ENCODE measurements at places on chromosomes 11 and 22.
A peak's percentile ranks its signal among the peaks of the same experiment; 100 is the strongest.

GRCh38 chr11:5625281-5625680 is 480 bp downstream of the TRIM34 start:
- DNase-seq, result no peak

DNA sequence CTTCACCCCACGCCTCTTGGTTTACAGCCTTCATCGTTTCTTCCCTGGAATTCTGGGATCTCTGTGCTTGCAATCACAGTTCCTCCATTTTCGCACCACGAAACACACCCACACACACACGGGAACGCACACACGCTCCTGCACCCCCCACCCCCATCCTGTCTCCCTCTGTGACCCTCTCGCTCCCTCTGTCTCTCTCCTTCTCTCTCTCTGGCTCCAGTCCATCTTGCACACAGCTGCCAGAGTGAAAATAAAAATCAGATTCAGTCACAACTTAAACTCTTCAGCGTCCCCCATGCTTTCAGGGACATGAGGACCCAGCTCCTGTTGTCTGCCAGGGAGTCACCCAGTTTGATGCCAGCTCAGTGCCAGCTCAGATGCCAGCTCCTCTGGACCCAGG is 3.0 kb downstream of the GAL start:
- no peak for DNase-seq

DNA sequence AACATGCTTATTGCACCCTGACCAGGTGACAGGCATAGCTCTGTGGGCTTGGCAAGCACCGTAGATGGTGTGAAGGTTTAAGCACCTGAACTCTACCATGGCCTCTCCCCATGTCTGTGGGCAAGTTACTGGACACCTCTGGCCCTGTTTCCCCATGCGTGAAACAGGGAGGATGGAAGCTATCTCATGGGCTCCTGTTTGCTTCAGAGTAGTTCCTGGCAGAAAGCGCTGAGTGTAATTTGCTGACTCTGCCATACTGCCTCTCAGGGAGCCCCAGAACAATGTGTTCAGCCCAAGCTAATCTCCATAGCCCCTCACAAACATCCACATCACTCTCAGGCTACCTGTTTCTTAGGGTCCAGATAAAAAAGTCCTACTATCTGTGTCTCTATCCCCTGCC is 2.4 kb downstream of the CBX6 start:
- DNase-seq, result no peak

GRCh38 chr11:127464325-127464724 is 463.8 kb upstream of the KIRREL3 start:
- no peak for DNase-seq

DNA sequence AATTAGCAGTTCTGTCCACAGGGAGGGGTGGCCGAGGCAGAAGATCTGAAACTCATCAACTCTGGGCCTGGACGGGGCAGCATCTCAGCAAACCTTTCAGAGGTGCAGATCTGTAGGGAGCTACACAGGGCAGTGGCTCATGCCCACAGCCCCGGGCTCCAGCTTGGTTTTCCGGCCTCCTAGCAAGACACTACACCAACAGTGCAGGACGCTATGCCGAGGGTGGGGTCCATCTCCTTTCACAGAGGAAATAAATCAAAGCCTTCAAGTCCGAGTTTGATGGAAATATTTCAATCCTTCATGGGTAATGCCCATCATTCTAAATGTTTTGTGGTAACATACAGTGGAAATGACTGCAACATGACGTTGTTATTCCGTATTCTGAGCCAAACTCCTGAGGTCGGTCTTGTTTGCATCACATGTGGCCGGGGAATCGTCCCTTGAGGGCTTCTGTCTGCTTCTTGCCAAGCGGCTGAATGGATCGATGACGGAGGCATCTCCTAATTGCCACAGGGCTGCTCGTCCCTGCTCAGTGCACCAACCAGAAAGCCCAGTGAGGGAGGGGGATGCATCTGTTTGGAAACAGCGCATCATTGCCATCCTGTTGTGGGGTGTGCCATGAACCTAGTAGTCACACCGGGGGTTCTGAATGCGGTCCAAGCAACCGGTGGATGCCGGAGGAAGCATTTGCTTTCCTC is 30.0 kb downstream of the LINC01488 start:
- no peak for DNase-seq

DNA sequence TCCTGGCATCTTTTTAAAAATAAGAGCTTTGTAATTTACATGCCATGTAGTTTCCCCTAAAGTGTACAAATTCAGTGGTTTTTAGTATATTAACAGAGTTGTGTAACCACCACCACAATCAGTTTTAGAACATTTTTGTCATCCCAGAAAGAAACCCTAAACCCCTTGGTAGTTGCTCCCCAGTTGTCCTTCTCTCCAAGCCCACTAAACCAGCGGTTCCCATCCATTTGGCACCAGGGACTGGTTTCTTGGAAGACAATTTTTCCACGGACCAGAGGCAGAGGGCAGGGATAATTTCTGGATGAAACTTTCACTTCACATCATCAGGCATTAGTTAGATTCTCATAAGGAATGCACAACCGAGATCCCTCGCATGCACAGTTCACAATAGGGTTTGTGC is 22.6 kb downstream of the CABIN1 start:
- no peak for DNase-seq

- no peak for DNase-seq
These were observed 9.1 kb upstream of the SESN3 start for GRCh38 chr11:95239871-95240649.

DNA sequence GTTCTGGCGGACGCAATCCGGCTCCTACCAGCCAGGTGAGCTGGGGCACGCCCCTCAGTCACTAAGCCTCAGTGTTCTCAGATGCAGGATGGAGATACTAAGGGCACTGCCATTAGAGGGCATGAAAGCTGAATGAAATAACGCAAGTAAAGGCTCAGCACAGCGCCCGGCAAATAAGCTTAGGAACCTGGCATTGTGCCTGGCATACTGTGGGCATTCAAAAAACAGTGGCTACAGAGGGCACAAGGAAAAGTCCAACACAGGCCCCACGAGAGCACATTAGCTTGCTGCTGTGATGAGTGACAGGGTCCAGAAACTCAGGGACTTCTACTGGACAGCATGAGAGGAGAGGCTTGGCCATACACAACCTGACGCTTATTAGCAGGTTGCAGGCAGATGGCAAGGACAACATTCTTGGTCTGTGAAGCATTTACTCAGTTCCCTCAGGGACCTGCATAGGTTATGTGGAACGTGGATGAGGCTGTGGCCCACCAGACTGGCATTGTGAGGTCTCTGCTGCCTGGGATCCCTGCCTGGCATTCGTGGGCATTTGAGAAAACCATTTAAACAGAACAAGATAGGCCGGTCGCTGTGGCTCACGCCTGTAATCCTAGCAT is 12.2 kb downstream of the TXN2 start:
- DNase-seq, result no peak

- DNase-seq, result no peak
These were observed 84.8 kb downstream of the SNX19 start for GRCh38 chr11:130831506-130831905.

GRCh38 chr11:69497221-69497787 is 15.8 kb downstream of the LINC01488 start:
- DNase-seq, result peak; percentile 54

- no peak for DNase-seq
These were observed 295.9 kb upstream of the ANO5 start for GRCh38 chr11:21896746-21897602.

DNA sequence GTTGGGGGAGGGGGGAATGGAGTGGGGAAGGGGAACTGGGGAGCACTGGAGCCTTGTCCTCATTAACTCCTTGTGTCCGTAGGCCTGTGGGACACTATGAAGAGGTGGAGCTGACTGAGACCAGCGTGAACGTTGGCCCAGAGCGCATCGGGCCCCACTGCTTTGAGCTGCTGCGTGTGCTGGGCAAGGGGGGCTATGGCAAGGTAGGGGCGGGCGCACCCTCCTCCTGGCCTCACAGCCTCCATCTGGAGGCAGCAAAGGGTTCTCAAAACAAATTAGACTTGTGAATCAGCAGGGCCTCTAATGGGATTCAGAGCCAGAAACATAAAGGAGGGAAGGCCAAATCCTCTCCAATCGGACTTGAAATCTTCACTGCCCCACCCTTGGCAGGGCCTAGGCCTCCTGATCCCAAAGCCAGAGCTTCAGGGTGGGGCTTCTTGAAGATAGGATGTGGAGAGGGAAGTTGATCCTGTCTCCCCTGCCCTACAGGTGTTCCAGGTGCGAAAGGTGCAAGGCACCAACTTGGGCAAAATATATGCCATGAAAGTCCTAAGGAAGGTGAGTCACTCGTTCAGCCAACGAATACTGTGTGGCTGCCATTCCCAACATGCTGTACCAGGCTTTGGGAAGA is 859 bp downstream of the RPS6KB2 start:
- DNase-seq, result no peak

GRCh38 chr11:95108159-95108611 is 18.5 kb downstream of the ENDOD1 start:
- peak; percentile 31 for DNase-seq

DNA sequence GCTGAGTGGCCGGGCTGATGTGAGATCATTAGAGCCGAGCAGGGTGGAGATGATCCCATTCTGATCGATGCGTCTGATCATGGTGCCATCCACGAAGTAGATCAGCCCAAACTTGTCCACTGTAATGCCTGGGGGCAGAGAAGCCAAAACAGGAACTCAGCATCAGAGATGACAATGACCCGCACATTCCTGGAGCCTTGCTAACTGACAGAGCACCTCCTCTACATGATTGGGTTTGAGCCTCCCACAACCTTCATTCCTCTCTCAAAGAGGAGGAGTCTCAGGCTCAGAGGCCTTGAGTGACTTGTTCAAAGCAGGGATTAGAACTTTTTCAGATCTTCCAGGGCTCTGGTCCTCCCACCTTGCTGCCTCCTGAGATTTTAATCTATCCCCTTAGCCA is 133.7 kb upstream of the NARS2 start:
- no peak for DNase-seq

- DNase-seq, result no peak
These were observed 7.4 kb downstream of the MOB2 start for GRCh38 chr11:1479006-1479677.

DNA sequence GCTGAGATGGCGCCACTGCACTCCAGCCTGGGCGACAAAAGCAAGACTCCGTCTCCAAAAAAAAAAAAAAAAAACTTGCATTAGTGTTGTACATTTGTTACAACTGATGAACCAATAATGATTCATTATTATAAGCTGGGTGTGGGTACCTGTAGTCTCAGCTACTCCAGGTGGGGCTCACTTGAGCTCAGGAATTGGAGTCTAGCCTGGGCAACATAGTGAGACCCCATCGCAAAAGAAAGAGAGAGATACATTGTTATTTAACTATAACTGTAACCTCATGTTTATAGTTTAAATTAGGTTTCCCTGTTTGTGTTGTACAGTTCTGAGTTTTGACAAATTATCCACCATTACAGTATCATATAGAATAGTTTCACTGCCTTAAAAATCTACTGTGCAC is 38.6 kb downstream of the KDM2A start:
- no peak for DNase-seq

GRCh38 chr11:66854729-66855211 is 2.1 kb upstream of the LRFN4 start:
- no peak for DNase-seq

- DNase-seq, result no peak
These were observed 1077.9 kb downstream of the DLG2 start for GRCh38 chr11:84549217-84549616.

DNA sequence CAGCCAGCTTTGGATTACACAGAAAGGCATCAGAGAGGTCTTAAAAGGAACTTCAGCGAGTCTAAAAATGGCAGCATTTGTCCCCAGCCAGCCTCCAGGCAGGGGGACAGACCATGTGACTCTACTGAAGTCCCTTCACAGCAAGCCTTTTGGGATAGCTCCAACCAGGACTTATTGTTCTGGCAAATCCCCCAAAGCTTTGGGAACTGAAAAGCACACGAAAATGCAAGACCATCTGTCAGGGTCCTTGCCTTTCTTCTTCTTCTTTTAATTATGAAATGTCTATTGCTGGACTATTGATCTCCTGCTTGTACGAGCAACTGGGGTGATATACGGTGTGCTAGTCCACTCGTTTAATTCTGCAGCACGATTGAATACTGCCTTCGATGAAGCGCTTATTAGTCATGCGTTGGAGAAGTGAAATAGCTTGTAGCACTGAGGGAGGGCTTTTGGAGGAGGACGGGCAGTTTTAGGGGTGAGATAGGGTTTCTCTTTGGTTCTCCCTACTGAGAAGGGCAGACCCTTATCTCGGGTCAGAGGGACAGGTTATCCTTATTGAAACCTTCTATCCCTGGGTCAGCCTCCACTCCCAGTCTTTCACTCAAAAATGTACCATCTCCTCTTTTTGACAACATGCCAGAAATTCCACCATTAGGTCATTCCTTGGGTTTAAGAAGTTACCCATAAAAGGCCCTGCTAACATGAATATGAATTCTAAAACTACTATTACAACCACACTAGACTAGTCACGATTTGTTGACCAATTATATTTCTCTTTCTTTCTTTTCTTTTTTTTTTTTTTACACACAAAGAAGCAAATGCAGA is 416.4 kb downstream of the MIAT start:
- DNase-seq, result peak; percentile 8

DNA sequence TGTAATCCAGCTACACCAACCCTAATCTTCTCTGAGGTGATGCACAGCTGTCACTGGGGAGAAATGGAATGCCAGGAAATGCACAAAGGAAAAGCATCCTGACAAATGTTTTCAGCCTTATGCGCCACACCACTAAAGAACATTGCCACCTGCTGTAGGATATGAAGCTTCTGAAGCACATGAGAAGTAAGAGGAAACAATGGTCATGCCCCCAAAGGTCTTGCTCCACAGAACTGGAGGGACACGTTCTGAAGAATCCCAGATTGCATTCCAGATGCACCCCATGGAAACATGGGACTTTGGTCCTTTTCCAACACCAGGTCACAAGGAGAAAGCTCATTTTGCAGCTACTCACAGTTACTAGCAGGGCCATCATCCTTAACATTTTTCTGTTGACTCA is 48.7 kb upstream of the ZBED5 start:
- no peak for DNase-seq

- no peak for DNase-seq
These were observed 539.2 kb downstream of the BUD13 start for GRCh38 chr11:116233561-116233960.

- peak; percentile 46 for DNase-seq
These were observed 60.7 kb downstream of the TTC17 start for GRCh38 chr11:43419460-43419859.

GRCh38 chr11:1933416-1934334 is 13.5 kb upstream of the MRPL23 start:
- no peak for DNase-seq

DNA sequence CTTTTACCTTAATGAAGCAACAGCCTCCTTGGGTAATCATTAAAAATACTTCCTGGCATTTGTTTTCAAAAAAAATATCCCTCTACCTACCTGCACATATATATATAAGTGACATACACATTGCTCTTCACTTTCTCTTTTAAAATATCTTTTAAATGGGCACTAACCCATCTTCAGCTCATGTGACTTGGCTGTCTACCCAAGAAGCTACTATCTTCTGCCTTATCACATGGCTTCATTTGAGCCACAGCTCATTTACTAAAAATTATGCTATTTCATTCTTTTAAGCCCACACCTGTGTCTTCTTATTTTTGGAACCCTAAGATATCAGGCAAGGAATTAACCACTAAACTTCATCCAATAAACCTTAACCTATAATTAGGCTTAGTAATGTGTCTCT is 37.0 kb upstream of the SOX6 start:
- no peak for DNase-seq

- no peak for DNase-seq
These were observed 379.8 kb downstream of the SOX6 start for GRCh38 chr11:15976433-15977045.
